Neural cell (in vitro differentiated cells): ENCODE measurements at places on chromosomes 1 and 21. TPM values are rescaled to one million over a fixed set of nuclear protein-coding genes. Genes with fewer than 3 reads are reported as not detected.

The PFKFB2 gene
- 9.3 and 9.8 TPM in 2 replicates for polyA plus RNA-seq

The SIM2 gene
- polyA plus RNA-seq = 0.08 TPM in 1 of 2 replicates, not detected in the other

The TMEM59 gene
- polyA plus RNA-seq = 303 and 328 TPM in 2 replicates

The OR2T29 gene
- not detected in 2 replicates for polyA plus RNA-seq

The IFI16 gene
- polyA plus RNA-seq = 0.12 TPM in 1 of 2 replicates, not detected in the other

The SYNC gene
- not detected in 2 replicates for polyA plus RNA-seq

The FAM43B gene
- 0.52 and 1.3 TPM in 2 replicates for polyA plus RNA-seq

The ABCG1 gene
- polyA plus RNA-seq = 14.2 and 17.1 TPM in 2 replicates

The ANKRD35 gene
- 0.16 TPM in 1 of 2 replicates, not detected in the other for polyA plus RNA-seq

The TNFRSF18 gene
- polyA plus RNA-seq = not detected in 2 replicates

The RHOU gene
- polyA plus RNA-seq = 13.0 and 15.1 TPM in 2 replicates

The CAPN8 gene
- not detected in 2 replicates for polyA plus RNA-seq

The CFHR3 gene
- not detected in 2 replicates for polyA plus RNA-seq

The NPPA gene
- not detected in 2 replicates for polyA plus RNA-seq

The LCE2A gene
- polyA plus RNA-seq = not detected in 2 replicates

The IER5 gene
- polyA plus RNA-seq = 8.4 and 8.9 TPM in 2 replicates

The DAB1 gene
- 10.4 and 11.4 TPM in 2 replicates for polyA plus RNA-seq

The TCEA3 gene
- 0.70 TPM in 1 of 2 replicates, not detected in the other for polyA plus RNA-seq

The ZFP69B gene
- 18.2 and 21.6 TPM in 2 replicates for polyA plus RNA-seq

The FCRL1 gene
- not detected in 2 replicates for polyA plus RNA-seq

The TMCC2 gene
- 32.2 and 34.4 TPM in 2 replicates for polyA plus RNA-seq

The KRTAP19-1 gene
- polyA plus RNA-seq = not detected in 2 replicates
